Astrocyte (in vitro differentiated cells and primary cell): ENCODE measurements at places on chromosomes 11 and 22. TPM values are rescaled to one million over a fixed set of nuclear protein-coding genes. Genes with fewer than 3 reads are reported as not detected.

GRCh38 chr11:16911186-16911585, 103.0 kb downstream of the PLEKHA7 start:
- DNase-seq, result no peak

DNA sequence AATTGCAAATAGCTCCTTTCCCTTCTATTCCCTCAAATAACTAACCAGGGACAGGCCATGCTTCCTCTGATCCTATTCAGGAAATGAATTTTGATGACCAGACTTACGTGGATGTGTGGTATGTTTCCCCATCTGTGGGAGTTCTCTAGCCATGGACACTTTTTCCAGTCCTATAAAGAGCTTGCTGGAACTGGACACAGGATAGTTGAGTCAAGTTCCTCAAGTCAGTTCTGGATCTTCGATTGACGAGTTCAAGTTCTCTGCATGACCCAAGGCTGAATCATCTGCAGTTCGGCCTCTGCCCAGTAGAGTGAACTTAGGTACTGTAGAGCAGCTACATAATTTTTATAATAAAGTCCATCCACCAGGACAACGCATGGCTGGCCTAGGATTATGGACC, 52.7 kb upstream of the CCND1 start:
- peak; percentile 58 for DNase-seq

GRCh38 chr11:17314232-17314547, 37.4 kb upstream of the NCR3LG1 start:
- DNase-seq, result peak; percentile 85

GRCh38 chr22:38981005-38981991, 849 bp upstream of the APOBEC3B start:
- peak; percentile 50 for DNase-seq

DNA sequence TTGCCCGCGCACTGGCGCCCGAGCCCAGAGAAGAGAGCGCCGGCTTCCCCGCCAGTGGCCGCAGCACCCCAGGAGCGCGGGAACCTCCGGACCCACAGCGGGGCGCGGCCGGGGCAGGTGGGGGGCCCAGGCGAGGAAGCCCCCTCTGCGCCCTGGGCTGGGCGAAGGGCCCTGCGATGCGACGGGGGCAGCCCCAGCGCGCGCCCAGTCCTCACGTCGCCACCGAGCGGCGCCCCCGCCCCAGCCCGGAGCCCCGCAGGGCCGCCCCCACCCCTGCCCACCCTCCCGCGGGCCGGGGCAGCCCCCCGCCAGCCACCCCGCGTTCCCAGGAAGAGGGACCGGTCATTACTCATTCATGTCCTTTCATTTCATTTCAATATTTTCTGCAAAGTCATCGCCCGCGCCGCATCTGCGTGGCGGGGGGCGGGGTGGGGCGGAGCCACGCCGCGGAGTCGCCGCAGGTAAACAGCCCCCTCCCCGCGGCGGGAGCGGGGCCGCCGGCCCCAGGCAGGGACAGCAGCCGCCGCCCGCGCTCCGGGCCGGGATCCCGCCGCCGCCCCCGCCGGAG, 673 bp upstream of the PANX2 start:
- no peak for DNase-seq

DNA sequence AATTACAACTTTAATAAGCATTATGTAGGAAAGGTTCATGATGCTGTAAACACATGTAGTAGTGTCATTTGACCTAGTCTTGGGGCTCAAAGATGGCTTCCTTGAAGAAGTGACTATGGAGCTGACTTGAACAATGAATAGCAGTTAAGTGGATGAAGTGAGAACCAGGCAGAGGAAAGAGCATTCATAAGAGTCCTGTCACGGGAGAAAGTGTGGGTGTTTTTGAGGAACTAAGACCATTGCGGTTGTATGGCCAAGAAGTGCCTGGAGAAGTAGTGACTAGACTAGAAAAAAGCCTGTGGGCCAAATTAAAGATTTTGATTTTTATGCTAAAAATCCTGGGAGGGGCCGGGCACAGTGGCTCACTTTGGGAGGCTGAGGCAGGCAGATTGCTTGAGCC, 7.2 kb upstream of the IL18BP start:
- no peak for DNase-seq

DNA sequence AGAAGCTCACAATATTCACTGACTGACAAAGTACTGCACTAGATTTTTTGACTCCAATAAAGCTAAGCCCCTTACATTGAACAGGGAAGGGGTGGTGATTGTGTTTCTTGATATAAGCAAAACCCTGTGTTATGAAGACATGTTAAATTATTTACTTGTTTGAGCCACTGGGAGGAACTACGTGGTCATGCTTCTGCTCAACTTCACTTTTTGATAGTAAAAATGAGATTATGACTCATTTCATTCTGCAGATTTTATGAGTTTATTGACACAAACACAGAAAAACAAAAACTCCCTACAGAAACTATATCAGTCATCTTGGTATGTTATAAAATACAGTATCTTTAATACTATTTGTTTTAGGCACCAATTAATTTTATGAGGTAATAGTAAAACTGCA, 124.7 kb downstream of the CADM1 start:
- DNase-seq, result no peak

DNA sequence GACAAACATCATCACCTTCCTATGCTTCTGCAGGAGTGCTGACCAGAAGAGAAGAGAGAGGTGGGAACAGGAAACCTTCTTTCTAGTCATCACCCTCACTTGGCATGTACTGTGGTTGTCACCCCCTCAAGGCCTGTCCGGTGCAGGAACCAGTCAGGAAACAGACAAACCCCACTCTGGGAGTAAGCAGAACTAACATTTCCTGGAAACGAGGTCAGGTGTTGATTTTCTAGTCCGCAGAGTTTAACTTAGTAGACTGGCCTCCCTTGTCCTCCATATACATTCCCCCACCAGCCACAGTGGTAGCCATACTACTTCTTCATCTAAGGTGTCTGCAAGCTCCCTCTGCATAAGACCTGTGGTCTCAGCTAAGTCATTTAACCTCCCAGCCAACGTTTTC, 80.7 kb upstream of the NCAM1 start:
- no peak for DNase-seq

DNA sequence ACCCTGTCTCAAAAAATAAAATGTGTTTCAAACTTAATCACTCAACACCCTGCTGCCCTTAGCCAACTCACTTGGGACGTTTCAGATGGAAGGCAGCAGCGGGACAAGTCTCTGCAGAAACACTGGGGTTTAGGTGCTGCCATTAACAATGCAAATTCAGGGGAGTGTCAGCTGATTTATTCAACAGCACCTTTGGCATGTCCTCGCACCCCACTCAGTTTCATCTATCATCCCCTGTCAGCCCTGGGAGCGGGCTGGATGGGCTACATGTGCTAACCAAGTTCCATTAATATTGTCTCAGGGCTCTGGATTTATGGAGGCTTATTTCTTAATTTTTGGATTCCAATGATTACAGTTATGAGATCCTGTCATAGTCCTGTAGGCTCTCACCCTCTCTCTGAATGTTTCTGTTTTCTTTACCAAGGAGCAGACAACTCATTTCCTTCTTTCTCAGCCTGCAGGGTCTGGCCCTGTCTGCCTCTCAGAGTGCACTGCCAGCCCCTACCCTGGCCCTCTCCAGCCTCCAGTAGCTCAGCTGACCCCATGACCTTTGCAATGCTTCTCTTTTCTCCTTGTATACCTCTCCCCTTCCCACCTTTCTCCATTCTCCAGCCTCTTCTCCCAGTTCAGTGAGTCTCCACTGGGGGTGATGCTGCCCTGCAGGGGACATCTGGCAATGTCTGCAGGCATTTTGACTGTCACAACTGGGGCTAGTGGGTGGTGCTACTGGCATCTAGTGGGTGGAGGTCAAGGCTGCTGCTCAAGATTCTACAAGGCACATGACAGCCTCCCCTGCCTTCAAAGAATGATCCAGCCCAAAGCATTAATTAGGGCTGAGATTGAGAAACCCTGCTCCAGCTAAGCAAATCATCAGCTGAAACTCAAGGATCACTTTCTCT, 79.0 kb downstream of the APIP start:
- DNase-seq, result no peak

- DNase-seq, result no peak
These were observed 38.0 kb downstream of the SOX6 start for GRCh38 chr11:16318320-16318719.

DNA sequence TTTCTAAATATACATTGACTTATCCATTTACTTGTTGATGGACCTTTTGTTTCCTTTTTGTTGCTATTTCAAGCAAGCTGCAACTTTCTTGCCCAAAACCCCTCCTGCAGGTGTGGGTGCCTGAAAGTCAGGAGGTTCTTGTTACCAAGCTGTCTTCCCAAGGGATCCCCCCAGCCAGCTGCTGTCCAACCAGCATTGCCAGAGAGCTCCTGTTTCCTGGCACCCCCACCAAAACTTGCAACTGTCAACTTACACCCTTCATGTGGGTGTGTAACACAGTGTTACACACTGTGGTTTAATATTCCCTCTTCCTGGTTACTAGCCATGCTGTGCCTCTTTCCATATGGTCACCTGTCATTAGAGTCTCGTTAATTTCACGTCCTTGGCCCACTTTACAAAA, 1.6 kb upstream of the KRTAP5-1 start:
- DNase-seq, result no peak

DNA sequence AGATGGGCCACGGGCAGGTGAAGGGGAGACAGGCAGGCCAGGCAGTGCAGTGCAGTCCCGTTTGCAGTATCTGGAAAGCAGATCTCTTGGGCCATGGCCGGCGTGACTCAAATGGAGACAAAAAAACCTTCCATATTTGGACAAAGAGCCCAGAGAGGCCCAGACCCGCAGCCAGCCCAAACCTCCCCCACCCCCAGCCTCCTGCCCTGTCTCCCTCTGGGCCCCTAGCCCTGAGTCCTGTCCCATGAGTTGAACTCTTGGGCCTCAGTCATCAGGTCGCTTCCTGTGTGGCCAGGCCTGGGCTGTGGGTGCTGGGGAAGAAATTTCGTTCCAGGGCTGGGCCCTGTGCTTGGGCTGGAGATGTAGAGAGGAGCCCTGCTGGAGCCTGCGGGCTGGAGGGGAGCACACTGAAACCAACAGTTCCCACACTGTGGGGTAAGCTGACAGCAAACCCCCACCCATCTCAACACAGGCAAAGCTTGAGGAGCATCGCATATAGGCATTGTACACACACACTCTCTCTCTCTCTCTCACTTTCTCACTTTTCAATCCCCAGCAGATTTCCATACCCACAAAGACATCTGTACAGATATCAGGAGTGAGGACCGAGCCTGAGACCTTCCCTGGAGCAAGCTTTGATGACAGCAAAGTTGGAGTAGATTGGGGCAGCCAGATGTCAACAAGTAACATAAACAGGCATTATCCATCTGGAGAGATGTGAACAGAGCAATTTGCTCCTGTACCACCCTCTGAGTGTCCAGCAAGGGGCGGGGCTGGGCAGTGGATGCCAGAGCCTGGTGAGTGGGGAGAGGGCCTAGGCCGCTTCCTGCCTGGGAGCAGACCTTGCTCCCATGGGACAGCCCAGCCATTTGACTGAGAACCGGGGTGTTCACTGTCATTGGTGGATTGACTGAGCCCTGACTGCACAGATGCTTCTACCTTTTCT, 17.2 kb downstream of the ARHGEF17 start:
- no peak for DNase-seq

DNA sequence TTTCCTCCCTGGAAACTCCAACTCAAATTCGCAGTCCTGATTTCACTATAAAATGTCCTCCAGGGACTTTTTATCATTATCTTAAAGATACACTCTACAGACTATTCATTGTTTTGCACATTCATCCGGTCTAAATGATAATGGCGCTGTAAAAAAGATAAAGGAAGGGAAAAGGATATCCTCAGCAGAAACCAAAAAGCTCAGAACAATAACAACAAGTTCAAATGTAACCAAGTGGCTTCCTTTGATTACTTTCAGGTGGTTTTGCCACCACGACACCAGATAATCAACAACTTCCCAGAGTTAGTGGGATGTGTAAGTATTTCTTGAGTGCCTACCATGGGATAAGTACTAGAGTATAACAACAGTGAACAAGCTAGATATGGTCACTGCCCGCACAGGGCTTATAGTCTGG, 26.3 kb downstream of the PRCP start:
- no peak for DNase-seq

DNA sequence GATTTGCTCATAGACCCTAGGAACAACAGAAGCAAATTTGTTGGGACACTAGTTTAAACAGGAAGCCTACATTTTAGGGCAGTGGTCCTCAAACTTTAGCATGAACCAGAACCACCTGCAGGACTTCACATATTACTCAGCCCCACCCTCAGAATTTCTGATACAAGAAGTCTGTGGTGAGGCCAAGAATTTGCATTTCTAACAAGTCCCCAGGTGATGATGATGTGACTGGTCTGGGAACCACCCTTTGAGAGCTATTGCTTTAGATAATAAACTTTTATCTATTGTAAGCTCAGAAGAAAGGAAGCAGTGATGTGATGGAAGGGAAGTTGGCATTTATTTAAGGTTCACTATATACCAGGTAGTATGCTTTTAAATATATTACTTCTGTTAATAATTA, 194.0 kb downstream of the FAM181B start:
- DNase-seq, result no peak

GRCh38 chr22:19867617-19868016, 12.9 kb upstream of the GNB1L start:
- DNase-seq, result no peak

- no peak for DNase-seq
These were observed 20.2 kb downstream of the PPP6R2 start for GRCh38 chr22:50363166-50363802.

DNA sequence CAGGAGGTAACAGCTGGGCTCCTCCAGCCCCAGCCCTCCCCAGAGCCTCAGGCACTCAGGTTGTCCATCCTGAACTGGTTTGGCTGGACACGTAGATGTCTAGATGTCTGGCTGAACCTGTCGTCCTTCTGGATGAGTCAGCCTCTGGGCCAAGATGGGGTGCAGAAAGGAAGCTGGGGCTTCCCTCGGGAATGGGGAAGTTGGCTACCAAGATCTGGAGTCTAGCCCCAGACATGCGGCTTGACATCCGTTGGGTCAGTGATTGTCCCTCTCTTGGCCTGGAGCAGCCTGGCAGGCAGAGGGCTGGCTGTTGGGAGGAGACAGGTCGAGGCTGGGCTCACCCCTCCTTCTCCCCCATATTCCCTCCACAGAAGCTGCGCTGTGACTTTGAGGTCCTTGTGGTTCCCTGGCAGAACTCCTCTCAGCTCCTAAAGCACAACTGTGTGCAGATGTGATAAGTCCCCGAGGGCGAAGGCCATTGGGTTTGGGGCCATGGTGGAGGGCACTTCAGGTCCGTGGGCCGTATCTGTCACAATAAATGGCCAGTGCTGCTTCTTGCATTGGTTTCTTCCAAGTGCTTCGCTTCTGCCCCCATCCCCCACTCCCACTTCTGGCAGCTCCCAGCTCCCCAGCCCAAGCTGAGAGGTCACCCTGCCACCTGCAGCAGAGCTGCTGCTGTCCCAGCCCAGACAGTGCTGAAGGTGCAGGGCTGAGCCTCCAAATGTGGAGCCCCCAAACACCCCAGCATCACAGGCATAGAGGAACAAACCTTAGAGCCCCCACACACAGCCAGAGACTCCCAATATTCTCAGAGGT, 1.3 kb downstream of the CST6 start:
- no peak for DNase-seq

Gene SYT8
- total RNA-seq, result 0.36 and 0.38 TPM in 2 replicates

Gene TRIM48
- total RNA-seq, result not detected in 2 replicates

Gene CECR2
- 12.6 and 15.7 TPM in 2 replicates for total RNA-seq

Gene CBX7
- 1.2 and 1.4 TPM in 2 replicates for total RNA-seq

Gene GRIK4
- total RNA-seq, result 2.2 and 3.9 TPM in 2 replicates

Gene BIK
- 0.31 and 0.32 TPM in 2 replicates for total RNA-seq

Gene PRR33
- total RNA-seq, result not detected in 2 replicates

Gene PAMR1
- 12.6 and 18.0 TPM in 2 replicates for total RNA-seq
